ENCODE measurements at places on chromosomes 1 and 21. TPM values are rescaled to one million over a fixed set of nuclear protein-coding genes. Genes with fewer than 3 reads are reported as not detected.
A peak's percentile ranks its signal among the peaks of the same experiment; 100 is the strongest.

GRCh38 chr1:172321451-172321850 lies 99.0 kb upstream of the C1orf105 start:
- peak; percentile 64 for DNase-seq

Gene RGS5
- total RNA-seq = 92.4 TPM

Gene ETV3L
- not detected for total RNA-seq

- no peak for DNase-seq
These were observed 25.0 kb downstream of the AGPAT3 start for GRCh38 chr21:43890042-43890441.

GRCh38 chr1:17706445-17706844 lies 48.7 kb upstream of the ACTL8 start:
- DNase-seq = no peak

Gene BARHL2
- not detected for total RNA-seq

Gene LRRC8C
- 0.45 TPM for total RNA-seq

DNA sequence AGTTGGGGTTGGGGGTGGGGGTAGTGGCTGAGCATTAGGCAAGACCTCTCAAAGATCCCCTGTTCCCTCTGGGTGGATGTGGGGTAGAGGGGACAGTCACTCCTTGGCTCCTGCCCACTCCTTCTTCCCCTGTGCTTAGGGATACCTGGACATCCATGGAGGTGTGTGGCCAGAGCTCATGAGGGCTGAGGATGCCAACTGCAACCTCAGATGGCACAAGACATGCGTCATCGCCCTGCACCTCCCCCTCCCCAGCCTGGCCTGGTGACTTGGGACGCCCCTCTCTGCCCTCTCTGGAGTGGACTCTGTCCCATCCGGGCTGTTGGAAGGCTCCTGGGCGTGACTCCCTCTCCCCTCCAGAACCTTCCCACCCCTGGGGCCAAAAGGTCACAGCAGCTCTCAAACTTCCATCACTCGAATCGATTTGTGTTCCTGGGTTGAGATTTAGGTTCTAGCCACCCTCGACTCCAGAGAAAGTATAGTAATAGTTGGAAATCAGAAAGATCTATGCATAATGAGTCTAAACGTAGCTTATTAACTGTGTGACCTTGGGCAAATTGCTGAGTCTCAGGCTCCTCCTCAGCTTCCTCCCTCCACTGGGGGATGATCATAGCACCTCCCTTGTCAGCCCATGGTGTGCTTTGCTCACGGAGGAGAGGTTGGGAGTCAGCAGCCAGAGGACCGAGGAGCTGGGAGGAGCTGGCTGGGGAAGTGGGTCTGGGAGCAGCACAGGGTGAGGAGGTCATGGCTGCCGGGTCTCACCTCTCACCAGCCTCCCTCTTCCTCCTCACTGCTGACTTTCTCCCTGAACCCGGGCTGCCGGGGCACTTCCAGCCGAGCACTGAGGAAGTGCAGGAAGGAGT lies 2.2 kb upstream of the PTPN7 start:
- no peak for DNase-seq
